ENCODE measurements at places on chromosomes 4 and X. TPM values are rescaled to one million over a fixed set of nuclear protein-coding genes. Genes with fewer than 3 reads are reported as not detected.

Gene DUX4
- not detected for total RNA-seq

Gene ADH1C
- not detected for total RNA-seq

DNA sequence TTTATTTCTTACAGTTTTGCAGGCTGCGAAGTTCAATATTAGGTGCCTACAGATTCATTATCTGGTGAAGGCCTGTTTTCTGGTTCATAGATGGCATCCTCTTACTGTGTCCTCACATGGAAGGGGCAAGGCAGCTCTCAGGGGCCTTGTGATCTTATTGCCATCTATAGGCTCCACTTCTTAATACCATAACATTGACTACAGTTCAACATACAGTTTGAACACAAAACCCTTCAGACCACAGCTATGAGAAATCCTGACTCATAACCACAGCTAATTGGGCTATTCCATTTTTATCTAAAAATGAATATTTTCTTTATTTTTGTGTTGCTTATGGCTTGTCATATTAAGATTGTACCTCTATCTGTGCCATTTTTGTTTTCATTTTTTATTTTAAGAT, 72.3 kb downstream of the STAG2 start:
- no peak overlapping the region for H3K4me3 ChIP-seq
- H3K27ac ChIP-seq = no peak overlapping the region
- peaks cover 6% of the 10 kb centered on the region for H3K36me3 ChIP-seq
- no peaks in the 10 kb centered on the region for H3K4me1 ChIP-seq
- no peaks in the 10 kb centered on the region for H3K27me3 ChIP-seq

GRCh38 chr4:121143131-121143530, 21.0 kb downstream of the TNIP3 start:
- peaks cover 33% of the 10 kb centered on the region for H3K4me1 ChIP-seq
- H3K4me3 ChIP-seq = no peak overlapping the region
- no peaks in the 10 kb centered on the region for H3K36me3 ChIP-seq
- H3K27me3 ChIP-seq = no peaks in the 10 kb centered on the region
- no peak for DNase-seq
- no peak overlapping the region for H3K27ac ChIP-seq

DNA sequence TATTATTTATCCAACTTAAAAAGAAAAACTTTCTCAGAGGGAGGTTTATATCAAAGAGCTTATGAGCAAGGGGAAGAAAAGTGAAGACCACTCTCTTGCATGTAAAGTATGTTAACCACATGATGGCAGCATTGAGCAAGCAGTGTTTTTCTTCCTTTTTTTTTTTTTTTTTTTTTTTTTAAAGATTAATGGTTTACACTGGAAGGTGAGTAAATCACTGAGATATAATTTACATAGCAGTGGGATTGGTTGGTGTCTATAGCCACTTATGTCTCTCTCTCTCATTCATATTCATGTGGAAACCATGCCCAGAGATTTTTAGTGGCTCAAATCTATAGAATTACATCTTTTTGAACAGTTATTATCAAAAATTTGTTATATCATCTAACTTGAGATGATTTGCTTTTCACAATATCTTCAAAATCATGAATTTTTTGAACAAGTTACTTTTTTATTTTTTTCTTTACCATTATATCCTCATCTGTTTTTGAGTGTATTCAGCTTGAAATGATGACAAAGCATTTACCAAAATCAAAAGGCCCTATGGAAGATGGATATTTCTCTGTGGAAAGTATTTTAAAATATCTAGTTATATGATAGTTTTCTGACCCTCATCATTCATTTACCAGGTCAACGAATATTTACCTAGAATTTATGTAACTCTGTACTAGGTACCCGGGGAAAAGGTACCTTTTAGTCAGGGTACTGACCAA, 31.6 kb downstream of the MTHFD2L start:
- H3K27ac ChIP-seq = no peak overlapping the region
- no peaks in the 10 kb centered on the region for H3K36me3 ChIP-seq
- no peaks in the 10 kb centered on the region for H3K27me3 ChIP-seq
- peak; percentile 52 for DNase-seq

Gene XIAP
- 37.7 TPM for total RNA-seq

DNA sequence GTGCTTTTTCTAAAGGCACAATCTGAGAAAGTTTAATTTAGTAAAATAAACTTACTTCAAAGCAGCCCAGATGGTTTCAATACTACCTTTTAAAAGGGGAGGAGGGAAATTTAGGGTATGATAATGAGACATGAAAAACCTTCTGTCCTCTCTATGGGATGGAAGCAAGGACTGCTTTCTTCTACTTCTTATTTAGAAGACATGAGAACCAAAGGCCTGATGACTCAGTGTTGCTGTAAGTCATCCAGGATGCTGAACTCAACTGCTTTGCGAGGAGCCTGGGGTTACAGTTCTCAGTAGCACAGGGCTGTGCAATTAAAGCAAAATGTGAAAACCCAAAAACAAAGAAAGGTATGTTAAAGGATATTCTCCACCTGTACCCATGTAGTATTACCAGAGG, 140.8 kb upstream of the EDNRA start:
- H3K27ac ChIP-seq = no peak overlapping the region
- peaks cover 18% of the 10 kb centered on the region for H3K4me1 ChIP-seq
- H3K27me3 ChIP-seq = no peaks in the 10 kb centered on the region
- H3K36me3 ChIP-seq = no peaks in the 10 kb centered on the region
- peak; percentile 27 for DNase-seq
- no peak overlapping the region for H3K4me3 ChIP-seq

GRCh38 chr4:79682161-79682560, 274.1 kb upstream of the GK2 start:
- H3K27ac ChIP-seq = no peak overlapping the region
- no peaks in the 10 kb centered on the region for H3K36me3 ChIP-seq
- no peaks in the 10 kb centered on the region for H3K4me1 ChIP-seq
- H3K4me3 ChIP-seq = no peak overlapping the region
- no peaks in the 10 kb centered on the region for H3K27me3 ChIP-seq

Gene IL13RA2
- not detected for total RNA-seq

DNA sequence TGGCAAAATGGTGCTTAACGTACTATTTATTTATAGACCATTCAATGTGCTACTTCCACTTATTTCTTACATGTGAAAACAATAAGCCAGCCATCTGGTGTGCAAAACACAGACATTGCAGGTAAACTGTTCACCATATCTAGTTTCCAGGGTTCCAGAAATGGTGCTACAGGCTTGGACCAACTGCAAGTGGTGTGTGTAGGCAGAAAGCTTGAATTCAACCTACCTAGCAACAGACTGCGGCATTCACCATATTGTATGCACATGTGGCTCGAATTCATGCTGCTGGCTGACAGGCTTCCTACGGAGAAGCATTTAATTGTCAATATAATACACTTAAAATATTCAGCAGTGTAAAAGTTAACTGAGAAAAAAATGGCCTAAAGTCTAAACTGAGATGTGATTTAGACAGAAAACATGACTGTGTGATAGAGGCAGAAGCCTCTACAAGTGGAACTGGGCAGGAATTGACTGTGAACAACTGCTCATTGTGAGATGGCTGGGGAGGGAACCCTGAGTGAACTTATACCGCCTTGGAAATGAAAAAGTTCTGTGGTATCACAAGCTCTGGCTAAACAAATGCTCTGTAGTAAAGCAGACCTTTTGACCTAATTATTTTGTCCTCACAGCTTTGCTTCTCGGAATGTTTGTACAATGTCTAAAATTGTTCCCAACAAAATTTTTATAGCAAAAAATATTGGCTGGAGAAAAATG, 434.7 kb downstream of the GRIA2 start:
- H3K27ac ChIP-seq = no peak overlapping the region
- DNase-seq = peak; percentile 3
- H3K36me3 ChIP-seq = no peaks in the 10 kb centered on the region

DNA sequence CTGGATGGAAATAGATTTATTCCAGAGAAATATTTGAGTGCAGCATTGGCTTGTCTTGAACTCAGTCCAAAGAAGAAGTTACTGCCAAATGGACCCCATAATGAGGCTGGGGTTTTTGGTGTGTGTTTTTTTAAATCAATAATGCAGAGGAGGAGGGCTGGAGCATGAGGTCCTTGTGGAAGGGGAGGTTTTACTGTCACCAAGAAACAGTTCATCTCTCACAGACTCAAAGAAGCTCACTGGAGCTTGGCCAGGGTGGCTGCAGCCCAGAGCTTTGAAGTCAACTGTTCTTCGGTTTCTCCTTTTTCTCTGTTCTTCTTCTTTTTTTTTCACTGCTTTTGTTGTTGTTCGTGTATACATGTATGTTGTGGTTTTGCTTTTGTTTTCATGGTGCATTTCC, 377.7 kb downstream of the FBXW7 start:
- H3K4me3 ChIP-seq = no peak overlapping the region
- H3K36me3 ChIP-seq = no peaks in the 10 kb centered on the region

Gene MAGED4B
- 79.9 TPM for total RNA-seq

Gene PAK3
- 0.61 TPM for total RNA-seq
